GM23248 (cell line): ENCODE measurements at places on chromosomes 1 and 21. TPM values are rescaled to one million over a fixed set of nuclear protein-coding genes. Genes with fewer than 3 reads are reported as not detected.

- DNase-seq, result peak; percentile 36
These were observed 6.9 kb downstream of the CTTNBP2NL start for GRCh38 chr1:112402682-112403643.

- peak; percentile 17 for DNase-seq
These were observed 148.2 kb upstream of the COL6A1 start for GRCh38 chr21:45833414-45833813.

HENMT1 gene
- total RNA-seq, result 2.4 and 7.2 TPM in 2 replicates

PLA2G2C gene
- total RNA-seq, result not detected in 2 replicates

OR2L13 gene
- not detected in 2 replicates for total RNA-seq

UBASH3A gene
- not detected in 2 replicates for total RNA-seq

DNA sequence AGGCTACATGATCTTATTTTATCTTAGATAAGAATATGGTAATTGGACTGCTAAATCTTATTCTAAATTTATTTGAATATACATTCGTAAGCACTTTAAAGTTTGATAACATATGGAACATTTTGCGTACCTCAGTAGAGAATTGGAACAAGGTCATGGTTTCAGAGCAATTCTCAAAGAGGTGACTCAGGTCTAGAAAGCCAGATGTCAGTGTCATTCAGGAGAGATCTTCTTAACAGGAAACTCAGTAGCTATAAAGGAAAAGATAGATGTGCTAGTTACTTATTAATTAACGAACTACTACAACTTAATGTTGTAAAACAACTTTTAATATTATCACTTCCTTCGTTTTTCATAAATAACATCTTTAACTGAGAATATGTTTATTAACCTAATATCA is 142.5 kb downstream of the USP25 start:
- no peak for DNase-seq

RIMKLA gene
- total RNA-seq, result 0.22 TPM in 1 of 2 replicates, not detected in the other

DNA sequence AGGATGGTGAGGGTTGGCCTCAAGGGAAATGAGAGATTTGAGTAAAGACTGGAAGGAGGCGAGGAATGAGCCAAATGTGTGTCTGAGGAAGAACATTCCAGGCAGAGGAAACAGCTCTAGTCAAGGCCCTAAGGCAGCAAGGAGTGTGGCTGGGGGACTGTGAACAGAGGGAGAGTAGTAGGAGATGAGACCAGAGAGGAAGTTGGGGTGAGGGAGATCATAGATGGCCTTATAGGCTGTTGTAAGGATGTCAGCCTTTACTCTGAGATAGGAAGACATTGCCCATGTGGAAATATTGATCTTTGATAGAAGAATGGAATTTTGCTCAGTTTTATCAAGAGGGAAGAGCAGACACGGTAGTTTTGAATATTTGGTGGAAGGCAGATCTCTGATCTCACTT is 55.2 kb upstream of the ARTN start:
- DNase-seq, result peak; percentile 35

DNA sequence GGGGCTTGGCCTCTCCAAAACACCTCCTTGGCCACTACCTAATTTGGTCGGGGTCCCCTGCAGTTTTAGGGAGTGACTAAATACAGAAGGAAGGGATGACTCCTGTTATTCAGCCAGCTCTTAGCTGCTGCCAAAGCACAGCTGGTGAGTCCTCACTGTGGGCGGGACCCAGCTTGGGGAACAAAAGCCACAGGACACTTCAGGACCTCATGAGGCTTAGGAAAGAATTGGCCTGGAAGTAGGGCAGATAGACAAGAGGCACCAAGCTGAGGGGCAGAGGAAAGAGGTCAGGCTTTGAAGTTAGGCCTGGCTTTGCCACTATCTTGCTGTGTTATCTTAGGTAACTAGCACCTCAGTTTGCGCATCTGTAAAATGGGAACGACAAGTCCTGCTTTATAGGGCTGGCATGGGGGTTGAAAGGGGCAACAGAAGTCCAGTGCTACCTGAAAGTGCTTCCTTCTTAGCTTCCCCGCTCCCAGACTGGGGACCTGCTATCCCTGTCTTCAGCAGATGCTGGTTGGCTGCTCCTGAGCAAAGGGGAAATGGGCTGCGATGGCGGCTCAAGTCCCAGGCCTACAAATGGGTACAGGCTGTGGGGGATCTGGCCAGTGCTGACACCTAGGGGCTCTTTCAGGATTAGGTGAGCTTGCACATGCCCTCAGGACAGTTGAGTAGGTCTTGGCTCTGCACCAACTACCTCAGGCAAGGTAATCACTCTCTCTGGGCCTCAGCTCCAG is 15.7 kb downstream of the IFI6 start:
- peak; percentile 95 for DNase-seq

- no peak for DNase-seq
These were observed 39.7 kb downstream of the MRPL37 start for GRCh38 chr1:54239631-54240031.

DNA sequence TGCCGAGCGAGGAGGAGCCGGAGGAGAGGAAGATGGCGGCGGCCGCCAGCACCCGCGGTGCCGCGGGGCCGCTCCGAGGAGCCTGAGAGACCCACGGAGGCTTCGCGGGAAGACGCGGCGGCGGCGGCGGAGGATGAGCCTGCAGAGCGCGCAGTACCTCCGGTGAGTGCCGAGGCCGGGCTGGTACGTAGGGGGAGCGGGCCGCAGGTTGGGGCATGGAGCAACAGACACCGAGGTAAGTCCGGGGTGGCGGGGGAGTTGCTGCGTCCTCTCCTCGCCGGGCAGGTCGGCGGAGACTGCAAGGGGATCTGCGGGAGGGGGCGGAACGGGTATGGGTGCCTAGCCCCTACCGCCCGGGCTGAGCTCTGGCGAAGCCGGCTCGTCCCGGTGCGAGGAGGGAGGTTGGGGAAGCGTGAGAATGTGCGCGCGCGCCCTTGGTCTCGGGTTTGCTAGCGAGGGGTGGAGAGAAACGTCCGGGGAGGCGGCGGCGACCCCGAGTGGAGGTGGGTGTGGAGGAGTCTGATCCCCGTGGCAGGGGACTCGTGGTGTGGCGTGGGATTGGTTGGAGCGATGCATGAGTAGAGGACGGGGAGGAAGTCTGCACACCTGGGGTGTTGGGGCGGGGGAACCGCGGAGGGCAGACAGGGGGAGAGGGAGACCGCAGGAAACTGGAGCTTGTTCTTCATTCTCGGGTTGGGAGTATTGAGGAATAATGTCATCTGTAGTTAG is at the start of gene SMG7:
Gene SMG7, plus strand, starts transcription at position 12 of the 729 bp plus-strand sequence. Its CDS starts 122 bp downstream, at position 134.
- DNase-seq, result peak; percentile 70

DNA sequence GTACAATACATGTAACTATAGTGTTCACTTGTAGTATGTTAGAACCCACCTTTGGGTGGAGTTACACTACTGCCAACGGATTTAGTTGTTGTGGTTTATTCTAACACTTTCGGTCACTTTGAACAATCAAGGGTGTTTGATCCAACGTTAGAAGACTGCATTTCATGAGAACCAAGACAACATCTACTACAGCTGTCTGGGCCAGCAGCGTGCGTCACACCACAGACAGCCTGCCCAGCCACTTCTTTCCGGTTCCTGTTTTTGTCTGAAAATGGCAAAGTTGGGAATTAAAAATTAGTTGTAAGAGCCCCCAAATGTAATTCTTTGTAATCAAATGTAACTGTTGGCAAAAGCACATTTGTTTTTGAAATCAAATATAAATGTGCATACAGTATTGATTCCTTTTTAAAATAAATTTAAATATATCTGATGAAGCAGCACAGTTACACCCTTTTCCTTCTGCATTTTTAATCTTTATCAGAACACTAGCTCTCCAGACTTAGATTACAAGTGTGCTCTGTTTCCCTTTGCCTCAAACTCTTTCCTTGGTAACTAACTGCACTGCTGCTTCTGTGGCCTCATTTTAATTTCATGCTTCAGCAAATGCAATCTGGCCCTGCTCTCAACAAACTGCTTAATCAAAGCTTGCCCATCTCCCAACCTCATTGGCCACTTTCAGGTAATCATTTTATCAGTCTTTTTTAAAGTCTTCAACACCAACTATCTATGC is 86.6 kb upstream of the DPH5 start:
- no peak for DNase-seq

DNA sequence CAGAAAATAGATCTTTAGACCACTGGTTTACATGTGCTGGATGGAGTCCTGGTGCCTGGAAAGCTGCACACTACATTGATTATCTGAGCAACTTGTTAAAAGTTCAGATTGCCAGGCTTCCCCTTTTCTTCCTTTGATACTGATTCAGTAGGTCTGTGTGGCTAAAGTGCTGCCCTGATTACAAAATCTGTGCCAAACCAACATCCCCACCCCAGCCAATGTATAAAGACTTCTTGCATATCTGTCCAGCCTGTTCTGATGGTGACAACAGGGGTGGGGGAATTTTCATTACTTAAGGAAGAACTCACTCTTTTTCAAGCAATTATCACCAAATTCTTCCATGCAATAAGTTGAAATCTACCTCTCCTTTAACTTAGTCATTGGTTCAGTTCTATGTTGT is 135.5 kb downstream of the TNFSF18 start:
- DNase-seq, result no peak

AMY1B gene
- not detected in 2 replicates for total RNA-seq
